T-helper 17 cell (primary cell): ENCODE measurements at places on chromosomes 3 and 15. TPM values are rescaled to one million over a fixed set of nuclear protein-coding genes. Genes with fewer than 3 reads are reported as not detected.

DNA sequence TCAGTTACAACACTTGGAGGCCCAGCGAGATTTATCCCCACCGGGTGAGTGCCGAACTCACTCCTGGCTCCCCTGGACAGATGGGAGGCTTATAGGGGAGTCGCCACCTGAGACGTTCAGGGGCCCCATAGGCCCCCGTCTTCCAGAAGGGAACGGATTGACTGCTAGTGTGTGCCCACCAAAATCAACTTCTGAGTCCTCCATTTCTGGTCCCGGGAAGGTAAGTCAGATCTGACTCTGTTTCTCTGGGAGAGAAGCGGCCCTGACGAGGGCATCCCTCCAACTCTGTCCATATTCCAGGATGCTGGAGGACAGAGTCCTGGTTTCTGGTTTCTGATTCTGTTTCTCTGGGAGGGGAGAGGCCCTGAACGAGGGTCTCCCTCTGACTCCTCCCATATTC lies 44.3 kb downstream of the ZBTB11 start:
- DNase-seq: no peak

Gene P2RY12
- total RNA-seq: 19.8 TPM

Gene MED12L
- total RNA-seq: 1.8 TPM

Gene DPPA2
- total RNA-seq: not detected

- no peak for DNase-seq
Measured at GRCh38 chr15:29312387-29312786, 42.8 kb upstream of the NSMCE3 start.

Gene TOPBP1
- 46.3 TPM for total RNA-seq

DNA sequence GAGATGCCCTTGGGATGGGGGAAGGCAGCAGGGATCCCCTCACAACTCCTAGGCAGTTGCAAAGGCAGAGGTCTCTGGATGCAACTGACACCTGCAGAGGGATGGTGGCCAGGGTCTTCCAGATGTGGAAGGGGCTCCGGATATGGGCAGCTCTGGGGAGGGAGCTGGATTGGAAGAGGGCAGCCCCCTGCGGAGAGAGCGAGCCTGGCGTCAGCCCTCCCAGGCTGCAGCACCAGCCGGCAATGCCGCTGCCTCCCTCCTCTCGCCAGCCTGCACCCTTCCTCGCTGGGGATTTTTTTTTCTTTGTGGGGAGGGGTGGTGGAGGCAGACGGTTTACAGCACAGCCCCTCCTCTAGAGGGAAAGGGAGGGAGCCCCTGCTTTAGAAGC lies 1.6 kb downstream of the INSYN1 start:
- DNase-seq: no peak

DNA sequence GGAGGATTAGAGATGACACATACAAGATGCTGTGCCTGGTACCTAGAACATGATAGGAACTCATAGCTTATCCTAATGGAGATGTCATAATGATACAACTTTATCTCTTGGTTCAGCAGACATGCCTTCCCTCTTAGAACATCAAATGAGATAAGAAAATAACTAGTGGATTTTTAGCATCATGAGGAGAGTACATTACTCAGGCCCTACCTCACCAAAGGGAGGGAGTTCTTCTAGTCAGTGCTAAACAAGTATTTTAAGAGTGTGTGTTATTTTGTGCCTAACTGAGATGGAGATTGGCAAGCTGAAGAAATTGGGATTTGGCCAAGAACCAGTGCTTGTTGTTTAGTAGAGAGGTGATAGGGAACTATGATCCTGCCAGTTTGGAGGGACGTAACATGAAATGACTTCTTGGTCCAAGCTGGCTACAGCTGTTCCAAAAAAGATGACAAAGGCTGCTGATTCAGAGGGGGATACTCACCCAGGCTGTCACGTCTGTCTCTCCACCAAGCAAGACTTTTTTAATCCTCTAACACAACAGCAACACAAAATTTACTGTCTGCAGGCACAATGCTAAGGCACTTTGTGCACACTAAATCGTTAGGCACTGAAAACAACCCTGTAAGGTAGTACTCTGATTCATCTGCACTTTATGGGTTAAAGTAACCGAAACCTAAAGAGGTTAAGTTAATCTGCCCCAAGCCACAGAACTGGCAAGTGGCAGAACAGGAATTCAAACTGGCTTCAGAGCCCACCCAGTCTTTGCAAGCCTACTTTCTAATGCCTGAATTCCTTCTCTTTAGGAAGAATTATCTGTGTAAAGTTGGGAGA lies 126.5 kb downstream of the CMSS1 start:
- no peak for DNase-seq

GRCh38 chr3:76698136-76698706 lies 341.7 kb upstream of the ROBO2 start:
- no peak for DNase-seq

DNA sequence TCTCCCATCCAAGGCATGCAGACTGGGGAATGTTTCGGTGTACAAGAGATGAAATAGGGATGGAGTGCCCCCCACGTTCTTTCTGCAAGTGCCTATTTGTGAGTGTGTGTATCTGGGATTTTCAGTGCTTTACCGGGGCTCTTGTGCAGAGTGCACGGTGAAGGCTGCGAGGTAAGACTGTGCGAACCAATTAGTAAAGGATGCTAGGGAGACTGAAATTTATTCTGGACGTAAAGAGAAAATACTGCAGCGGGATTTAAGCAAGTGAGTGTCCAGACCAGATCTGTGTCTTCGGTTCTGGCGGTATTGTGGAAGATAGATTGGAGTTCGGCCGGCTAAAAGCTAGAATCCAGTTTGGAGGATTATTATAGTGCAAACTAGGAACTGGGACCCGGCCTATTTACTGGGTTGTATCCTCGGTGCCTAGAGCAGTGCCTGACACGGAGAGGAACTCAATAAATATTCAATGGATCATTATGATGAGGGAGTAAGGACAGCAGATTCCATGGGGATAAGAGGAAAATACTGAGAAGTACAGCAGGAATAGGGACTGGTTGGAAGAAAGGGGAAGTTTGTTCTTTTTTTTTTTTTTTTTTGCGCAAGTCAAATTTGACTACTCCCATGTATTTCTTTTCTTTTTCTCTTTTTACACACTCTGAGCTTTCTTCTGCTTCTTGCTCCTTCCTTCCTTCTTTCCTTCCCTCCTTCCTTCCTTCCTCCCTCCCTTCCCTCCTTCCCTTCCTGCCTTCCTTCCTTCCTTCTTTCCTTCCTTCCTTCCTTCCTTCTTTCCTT lies 580 bp upstream of the MAGEF1 start:
- DNase-seq: no peak

DNA sequence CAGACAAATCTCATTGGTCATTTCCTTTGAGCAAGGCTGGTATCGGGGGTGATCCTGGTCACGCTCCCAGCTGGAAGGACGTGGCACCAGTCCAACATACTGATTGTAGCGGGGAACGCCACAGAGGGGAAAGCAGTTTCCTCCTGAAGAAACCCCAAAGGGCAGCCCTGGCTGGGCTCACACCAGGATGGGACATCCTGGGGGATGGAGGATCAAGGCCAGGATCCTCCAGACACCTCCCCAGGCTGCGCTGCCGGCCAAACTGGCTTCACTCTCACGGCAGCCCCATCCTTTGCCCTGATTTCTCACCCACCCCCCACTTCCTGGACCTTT lies 36.6 kb downstream of the MUC20 start:
- no peak for DNase-seq

Gene TRPM1
- total RNA-seq: not detected

Gene PAK6
- not detected for total RNA-seq

- no peak for DNase-seq
Measured at GRCh38 chr15:70587896-70588567, 175.3 kb downstream of the UACA start.

Gene TERC
- total RNA-seq: 6.0 TPM

- DNase-seq: no peak
Measured at GRCh38 chr15:96324940-96325540, 5.5 kb upstream of the NR2F2 start.
